Stimulated activated CD8-positive, alpha-beta memory T cell treated with anti-CD3 and anti-CD28 coated beads, Interleukin-4, amount 100 ng/mL, for 48 hours (primary cell): ENCODE measurements at places on chromosomes 5 and 9.

GRCh38 chr5:22850981-22851380 lies 2.2 kb downstream of the CDH12 start:
- DNase-seq: no peak

DNA sequence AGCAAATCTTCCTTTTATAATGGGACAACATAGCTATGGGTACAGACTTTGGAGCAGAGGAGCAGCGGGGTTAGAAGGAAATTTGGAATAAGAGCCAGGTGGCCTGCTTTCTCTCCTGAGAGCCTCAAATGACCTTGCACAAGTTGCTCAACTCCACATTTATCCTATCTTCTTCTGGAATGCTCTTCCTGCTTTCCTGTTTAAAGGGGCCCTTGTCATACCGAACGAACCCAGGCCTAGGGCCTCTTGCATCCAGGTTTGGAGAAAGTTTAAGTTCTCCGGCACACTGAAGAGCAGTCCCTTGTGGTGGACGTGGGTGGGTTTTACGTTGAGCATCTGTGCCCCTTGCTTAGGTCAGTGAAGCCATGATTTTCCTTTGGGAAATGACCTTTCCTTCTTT lies 197.9 kb upstream of the NR3C1 start:
- no peak for DNase-seq

DNA sequence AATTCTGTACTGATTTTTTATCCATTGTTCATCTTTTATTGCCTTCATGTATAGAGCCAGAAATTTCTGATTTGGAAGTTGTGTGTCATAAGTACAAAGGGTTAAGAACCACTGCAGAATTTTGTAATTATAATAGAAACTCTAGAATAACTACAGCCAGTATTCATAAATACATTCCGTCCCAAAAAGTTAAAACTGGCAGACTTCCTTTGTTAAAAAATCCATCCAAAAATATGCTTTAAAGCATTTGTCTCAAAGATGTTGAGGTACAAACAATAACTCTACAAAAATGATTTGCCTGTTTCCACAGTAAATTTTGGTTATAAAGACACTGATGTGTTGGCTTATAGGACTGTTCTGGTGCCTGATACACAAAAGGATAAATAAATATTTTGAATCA lies 436.6 kb downstream of the DTWD2 start:
- no peak for DNase-seq

DNA sequence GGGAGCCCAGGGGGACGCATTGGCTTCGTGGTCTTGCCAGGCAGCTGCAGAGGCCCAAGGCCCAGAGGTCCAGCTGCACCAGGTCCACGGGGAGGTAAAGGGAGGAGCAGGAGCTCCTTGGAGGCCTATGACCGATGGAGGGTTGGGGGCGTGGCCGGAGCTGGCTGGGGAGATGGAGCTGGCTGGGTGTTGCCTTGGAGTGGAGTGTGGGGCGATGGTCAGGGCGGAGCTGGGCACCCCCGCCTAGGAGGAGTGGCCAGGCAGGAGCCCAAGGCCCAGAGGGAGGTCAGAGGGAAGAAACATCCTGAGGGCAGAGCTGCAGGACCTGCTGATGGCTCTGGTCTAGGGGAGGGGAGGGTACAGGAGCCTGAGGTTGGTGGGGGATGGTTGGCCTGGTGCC lies 44.6 kb downstream of the KCNT1 start:
- no peak for DNase-seq

DNA sequence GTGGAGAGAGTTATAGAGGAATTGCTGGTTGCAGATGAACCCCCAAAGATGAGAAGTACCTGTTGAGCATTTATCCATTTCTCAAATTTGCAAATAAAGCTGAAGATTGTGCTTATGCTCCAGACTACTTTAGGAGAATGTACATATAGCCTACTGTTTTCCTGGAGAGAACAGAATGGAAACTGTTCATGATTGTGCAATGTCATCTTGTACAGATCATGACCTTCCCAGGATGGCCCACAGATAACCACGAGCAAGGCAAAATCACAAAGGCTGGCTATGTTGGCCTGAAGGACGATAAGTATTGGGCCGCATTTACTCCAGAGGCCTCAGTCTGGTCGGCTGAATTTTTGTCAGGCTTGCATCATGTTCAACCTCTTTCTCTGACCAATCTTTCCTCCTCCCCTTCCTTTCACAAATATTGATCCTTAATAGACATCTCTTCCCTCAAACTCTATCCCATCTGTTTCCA lies 28.5 kb upstream of the RICTOR start:
- no peak for DNase-seq
